ENCODE measurements at places on chromosomes 11 and 22.

GRCh38 chr11:120117991-120118390 lies 19.9 kb downstream of the TRIM29 start:
- no peak for DNase-seq

GRCh38 chr22:42893371-42894150 lies 36.5 kb upstream of the ARFGAP3 start:
- DNase-seq, result no peak

DNA sequence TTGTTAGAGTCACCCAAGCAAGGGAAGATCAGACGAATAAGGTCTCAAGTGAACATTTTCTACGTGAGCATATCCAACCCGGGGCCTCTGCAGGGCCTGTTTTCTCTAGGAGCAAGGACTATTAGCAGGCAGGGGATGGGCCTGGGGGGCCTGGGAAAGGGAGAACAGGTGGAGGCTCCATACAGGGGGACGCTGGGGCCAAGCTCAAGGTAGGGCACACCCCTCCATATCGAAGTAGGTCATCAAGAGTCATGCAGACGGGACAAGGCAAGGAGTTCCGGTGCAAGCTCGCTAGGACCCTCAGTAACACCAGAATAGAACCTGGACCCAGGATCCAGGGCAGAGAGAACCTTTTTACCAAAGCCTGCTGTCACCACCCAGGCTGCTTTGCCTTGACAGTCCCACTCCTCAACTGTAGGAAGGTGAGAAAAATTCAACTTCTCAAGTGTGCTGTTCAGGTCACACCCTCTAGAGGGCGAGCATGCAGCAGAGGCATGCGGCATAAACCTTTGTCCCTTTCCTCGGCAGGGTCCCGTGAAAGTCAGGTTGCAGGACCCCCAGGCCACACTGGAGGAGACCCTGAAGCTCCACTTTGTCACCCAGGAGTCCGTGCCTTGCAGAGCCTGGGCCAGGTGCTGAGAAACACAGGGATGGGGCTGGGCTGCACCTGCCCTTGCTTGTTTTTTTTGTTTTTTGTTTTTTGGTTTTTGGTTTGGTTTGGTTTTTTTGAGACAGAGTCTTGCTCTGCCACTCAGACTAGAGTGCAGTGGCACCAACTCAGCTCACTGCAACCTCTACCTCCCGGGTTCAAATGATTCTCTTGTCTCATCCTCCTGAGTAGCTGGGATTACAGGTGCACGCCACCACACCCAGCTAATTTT lies 8.6 kb upstream of the APOBEC3B start:
- DNase-seq, result peak; percentile 21

DNA sequence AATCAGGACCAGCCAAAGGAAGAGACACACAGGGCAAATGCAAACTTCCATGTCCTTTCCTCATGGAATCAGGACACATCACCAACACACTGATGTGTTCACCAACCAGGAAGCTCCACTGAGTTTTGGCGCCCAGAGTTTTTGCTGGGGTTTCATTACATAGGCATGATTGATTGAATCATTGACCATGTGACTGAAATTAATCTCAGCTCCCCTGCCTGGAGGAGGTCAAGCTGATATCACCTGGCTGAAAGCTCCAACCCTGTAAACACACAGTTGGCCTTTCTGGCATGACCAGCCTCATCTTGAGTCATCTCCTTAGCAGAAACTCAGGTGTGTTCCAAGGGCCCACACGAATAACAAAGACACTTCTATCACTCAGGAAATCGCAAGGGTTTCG lies 133.2 kb downstream of the TRIM29 start:
- no peak for DNase-seq

DNA sequence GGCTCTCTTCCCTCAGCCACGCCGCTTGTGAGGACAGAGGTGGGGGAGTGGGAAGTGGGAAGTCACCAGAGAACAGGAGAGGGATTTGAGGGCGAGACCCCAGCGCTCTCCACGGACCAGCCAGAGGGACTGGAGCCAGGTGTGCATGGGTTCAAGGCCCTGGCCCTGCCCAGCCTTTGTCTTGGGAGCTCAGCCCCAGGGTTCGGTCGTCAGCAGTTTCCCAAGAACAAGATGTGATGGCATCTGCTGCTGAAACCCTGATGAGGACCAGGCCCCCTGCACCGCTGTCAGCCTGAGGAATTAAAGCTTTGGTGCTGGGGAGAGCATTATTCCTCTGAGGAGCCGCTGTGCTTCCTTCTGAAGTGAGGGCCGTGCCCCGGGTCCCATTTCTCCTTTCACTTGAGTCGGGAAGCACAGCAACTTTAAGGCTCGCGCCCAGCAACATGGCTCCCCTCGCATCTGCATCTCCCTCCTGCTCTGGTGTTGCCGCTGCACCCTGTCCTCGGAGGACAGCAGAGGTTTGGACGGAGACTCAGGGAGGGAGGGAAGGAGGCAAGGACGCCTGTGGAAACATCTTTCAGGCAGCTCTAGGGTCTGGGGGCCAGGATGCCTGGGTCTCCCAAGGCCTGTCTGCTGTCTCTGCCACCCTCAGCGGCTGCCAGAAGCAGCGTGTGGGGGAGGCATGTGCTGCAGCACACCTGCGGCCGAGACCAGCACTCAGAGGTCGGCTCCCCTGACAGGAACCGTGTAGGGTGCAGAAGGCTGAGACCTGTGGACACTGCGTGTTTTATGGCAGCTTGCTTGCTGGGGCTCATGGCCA lies 3.8 kb downstream of the IFITM5 start:
- no peak for DNase-seq

- no peak for DNase-seq
Observed at GRCh38 chr22:29275819-29276565, 7.9 kb downstream of the EWSR1 start.

- no peak for DNase-seq
Observed at GRCh38 chr22:29352778-29353177, 35.6 kb downstream of the AP1B1 start.

GRCh38 chr11:111397034-111397433 lies 18.0 kb upstream of the POU2AF1 start:
- no peak for DNase-seq

- DNase-seq, result no peak
Observed at GRCh38 chr11:79663017-79663416, 222.2 kb upstream of the TENM4 start.

GRCh38 chr11:63532799-63533475 lies 3.7 kb upstream of the PLAAT4 start:
- DNase-seq, result no peak

GRCh38 chr11:12185106-12185690 lies 74.8 kb downstream of the MICAL2 start:
- DNase-seq, result no peak

GRCh38 chr22:46012182-46012880 lies 35.4 kb upstream of the WNT7B start:
- no peak for DNase-seq

DNA sequence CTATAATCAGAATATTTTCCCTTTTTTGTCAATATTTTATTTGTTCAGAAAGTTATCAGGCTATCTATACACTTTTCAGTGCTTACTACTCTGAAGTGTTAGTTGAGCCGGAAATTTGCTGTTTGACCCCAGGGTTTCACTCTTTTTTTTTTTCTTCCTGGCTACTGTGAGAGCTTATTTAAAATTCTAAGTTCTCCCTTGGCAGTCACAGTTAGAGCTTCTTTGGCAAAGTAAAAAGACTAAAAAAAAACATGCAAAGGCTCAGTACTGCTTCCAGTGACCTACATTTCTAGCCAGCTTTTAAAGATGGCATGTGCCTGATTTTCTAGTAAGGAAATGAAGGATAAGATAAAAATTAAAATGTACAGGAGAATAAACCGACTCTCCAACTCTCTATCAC lies 48.4 kb downstream of the ELP4 start:
- DNase-seq, result no peak

DNA sequence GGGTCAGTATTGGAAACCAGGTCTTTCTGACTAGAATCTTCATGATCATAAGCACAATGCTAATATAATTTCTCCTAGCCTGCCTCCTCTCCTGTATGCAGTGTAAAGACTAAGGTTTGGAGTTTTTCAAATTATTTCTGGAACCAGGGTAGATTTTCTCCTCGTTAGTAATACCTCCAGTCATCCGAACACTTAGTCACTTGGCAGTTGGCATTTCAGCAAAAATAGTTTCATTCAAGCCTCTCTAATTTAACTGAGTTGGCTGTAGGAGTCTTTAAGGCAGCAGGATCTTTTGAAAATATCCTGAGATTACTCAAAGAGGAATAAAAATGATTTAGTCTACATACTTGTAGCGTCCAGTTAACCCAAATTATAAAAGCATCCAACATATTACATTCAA lies 6.3 kb downstream of the TYR start:
- peak; percentile 3 for DNase-seq

DNA sequence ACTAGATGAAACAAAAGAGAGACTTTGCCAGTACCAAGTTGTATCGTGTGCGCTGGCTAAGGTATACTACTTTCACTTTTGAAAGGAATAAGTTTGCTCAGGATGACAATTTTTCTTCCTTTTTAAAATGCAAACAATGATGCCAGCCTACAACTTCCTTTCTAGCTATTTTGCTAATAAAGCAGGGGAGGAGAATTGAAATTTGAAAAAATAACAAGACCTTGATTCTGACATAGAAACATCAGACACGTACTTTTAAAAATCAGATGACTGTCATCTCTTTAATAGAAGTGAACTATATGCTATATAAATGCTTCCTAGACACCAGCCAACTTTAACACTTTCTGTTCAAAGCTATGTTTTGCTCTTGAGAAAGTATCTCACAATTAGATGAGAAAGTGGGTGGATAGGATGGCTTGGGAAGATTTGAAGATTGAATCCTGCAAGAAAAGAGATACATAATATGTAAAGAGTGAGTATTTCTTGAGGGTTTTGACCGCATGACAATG lies 41.7 kb upstream of the BLID start:
- no peak for DNase-seq

GRCh38 chr11:110152199-110152598 lies 59.0 kb downstream of the ZC3H12C start:
- no peak for DNase-seq

DNA sequence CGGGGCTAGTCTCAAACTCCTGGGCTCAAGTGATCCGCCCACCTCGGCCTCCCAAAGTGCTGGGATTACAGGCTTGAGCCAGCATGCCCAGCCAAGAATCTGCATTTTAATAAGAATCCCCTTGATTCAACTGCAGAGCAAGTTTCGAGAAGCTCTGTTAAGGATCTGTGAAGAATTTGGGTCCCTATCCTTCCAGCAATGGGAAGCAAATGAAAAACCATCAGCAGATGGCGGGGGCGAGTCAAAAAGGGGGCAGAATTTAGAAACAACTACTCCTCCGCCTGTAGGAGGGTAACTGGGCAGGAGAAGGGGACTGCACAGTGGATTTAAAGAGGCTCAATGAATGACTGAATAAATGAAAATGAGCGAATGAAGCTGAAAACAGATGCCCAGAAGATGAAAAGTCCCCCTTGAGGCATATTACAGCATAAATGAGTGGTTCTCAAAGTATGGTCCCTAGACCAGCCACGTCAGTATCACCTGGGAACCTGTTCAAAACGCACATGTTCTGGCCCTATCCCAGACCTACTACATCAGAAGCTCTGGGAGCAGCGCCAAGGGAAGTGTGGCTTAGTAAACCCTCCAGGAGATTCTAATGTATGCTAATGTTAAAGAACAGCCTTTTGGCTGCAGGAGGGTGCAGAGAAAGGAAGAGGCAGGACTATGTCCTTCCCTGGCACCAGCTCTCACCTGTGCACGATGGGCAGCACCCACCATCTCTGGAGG lies 15.0 kb downstream of the VWCE start:
- peak; percentile 54 for DNase-seq

GRCh38 chr22:26553056-26553752 lies 36.7 kb downstream of the TPST2 start:
- peak; percentile 92 for DNase-seq

GRCh38 chr11:100932474-100933100 lies 197.0 kb downstream of the PGR start:
- DNase-seq, result peak; percentile 55

DNA sequence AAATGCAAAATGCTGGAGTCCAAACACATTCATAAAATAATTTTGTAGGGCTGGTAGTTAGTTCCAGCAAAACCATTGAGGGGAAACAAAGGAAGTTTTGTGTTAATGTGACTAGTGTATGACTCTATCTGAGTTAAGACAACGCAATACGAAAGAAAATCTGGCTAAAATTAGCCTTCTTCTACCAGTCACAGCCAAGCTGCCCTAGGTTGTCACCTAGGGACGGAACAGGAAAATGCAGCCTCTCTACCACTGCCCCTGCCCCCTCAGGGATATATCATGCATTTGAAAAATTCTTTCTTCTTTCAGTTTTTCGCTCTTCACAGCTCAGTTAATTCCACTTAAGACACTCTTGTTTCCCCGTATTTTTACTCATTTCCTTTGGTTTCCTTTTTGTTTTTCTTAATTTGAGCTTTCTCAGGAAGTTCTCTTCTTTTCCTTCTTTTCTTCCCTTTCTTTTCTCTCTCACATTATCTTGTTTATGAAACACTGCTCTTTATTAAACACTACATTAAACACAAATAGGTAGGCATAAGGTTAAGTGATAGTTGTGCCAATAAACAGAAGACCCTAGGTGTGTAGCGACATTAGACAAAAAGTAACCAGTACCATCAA lies 30.6 kb downstream of the KIRREL3 start:
- DNase-seq, result peak; percentile 67

All from fibroblast of upper back skin (primary cell).